ENCODE measurements at places on chromosomes 2 and 18.

DNA sequence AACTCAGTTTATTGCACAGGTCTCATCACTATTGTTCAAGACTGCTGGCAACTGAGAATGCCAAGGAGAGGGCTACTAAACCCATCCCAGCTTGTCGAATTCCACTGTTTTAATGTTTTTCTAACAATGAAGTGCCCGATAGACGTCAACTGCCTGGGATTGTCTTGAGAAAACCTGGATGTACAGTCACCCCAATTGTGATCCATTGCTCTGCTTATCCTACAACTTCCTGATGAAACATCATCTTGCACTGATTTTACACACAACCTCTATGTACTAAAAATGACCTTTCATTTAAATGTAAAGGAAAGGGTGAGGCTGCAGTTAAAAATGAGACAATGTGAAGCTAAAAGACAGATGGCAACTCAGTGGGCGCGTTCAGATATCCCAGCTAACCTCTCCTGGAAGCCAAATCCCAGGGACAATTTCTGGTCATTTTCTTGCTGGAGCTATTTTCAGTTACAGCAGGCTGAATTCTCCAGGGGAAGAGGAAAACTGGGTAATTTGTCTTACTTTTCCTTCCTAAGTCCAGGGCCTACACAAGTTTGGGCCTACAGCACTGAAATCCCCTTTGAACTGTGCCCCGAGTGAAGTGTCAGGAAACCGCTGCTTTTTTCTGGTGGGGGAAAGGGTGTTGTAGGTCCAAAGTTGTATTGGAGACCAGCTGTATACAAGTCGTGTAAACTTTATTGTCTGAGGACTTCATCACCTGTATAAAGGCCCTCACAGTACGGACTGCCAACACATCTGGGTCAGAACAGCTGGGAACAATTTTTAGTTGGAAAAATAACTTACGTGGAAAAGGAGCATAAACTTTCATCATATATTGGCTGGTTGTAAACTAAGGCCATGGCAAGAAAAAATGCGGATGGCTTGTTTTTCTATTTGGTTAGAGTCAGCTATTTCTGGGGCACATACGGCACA is 68.9 kb upstream of the LTBP1 start:
- no peak for DNase-seq

DNA sequence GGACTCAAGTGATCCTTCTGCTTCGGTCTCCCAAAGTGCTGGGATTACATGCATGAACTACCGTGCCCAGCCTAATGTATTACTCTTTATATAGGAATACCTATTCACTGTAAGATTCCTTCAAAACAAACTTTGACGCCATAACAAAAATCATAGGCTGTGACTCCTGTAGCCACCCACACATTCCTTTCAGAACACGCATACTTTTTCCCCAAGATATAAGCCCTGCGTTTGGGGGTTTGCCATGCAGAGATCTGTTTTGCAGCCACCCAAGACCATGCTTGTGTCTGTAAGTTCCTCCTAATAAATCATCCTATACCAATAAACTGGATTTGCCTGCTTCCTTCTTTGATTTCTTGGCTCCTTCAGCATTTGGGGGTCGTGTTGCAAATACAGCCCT is 46.0 kb upstream of the STON1 start:
- DNase-seq, result no peak

- no peak for DNase-seq
Observed at GRCh38 chr2:107607054-107607453, 219.6 kb upstream of the RGPD4 start.

- DNase-seq, result no peak
Observed at GRCh38 chr2:50649626-50650402, 382.1 kb downstream of the NRXN1 start.

GRCh38 chr2:200310545-200310971 is 4.1 kb downstream of the SPATS2L start:
- DNase-seq, result no peak

DNA sequence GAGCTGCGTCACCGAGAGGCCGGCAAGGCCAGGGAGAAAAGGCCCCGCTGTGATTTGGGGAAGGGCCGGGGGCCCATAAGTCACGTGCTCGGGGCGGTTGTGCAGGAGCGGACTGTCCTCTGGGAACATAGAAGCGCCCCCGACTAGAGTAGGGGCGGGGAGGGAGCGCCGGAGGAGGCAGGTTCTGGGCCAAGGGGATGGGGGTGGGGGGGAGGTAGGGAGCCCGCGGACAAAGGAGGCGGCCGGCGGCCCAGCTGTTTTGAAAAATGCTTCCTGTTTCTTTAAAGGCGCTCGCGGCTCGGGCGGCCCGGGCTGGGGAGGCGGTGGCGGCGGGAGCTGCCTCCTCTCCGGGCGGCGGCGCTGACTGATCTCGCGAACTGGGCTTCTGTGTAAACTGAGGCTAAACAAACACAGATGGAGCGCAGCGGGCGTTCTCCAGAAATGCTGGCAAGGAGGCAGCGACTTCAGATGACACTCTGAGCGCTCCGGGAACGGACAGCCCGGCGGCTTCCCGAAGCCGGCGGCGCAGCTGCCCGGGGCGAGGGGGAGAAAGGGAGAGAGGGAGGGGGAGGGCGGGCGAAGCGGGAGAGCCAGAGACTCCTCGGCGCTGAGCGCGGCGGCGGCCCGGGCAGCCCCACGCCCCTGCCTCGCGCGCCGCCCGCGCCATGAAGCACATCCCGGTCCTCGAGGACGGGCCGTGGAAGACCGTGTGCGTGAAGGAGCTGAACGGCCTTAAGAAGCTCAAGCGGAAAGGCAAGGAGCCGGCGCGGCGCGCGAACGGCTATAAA is at the start of gene ATOH8:
TSS of gene ATOH8 (plus strand) at position 467 of the 788 bp plus-strand sequence. CDS start at position 666, 199 bp downstream.
- DNase-seq, result peak; percentile 46

DNA sequence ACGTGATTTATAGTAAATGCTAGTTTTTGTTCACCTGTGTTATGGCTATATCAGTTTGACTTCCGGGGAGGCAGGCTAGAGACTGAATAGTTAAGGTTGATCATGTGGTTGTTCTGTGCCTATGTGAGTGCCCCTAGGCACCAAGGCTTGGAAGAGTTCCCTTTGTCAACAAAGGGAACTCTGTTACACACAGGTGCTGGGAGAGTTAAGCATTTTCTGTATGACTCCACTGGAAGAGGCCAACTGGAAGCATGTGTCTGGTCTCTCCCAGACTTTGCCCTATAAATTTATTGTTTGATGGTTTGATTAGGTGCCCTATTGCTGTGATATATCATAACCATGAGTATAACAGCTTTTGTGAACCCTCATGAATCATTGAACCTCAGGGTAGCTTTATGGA is 63.8 kb downstream of the ARL6IP6 start:
- no peak for DNase-seq

DNA sequence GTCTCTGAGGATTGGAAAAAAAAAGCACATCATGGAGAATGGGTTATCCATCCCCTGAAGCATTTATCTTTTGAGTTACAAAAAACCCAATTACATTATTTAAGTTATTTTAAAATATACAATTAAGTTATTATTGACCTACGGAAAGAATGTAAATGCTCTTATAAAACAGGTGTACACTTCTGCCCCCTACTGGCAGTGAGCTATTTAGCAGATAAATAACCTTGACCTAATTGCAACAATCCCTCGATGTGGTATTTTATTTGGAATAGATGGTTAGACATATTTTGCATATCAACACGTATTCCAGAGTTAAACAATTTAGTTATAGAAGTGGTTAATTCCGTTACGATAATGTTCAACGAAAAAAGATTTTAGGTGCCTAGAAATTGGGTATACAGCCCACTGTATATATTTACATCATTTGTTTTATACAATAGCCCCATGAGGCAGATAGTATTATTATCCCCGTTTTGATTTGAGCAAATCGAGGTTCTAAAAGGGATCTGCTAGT is 9.1 kb upstream of the DAW1 start:
- no peak for DNase-seq

DNA sequence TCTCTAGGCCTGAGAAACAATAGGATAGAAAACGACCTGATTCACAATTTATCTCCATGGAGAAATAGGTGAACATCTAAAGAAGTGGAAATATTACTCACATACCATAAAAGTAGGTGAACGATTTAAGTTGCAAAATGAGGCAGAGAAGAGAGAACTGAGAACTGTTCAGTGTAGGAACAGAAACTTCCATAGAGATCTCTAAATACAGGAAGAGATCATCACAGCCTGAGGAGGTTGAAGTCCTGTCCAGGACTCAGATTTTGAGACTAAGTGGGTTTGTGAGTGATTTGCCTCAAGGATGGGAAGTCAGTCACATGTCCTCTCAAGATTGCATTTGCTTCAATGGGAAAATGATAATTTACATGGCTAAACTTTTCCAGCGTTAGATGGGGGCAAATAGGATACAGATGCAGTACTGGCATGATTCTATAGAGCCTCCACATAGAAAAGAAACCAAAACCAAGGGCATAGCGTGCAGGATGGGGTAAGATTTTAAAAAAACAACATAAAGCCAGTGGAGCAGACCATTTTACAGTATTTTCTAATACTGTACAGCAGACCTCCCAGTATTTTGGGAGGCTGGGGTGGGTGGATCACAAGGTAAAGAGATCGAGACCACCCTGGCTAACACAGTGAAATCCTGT is 68.8 kb downstream of the MEP1B start:
- no peak for DNase-seq

GRCh38 chr2:134333646-134334189 is 79.8 kb downstream of the MGAT5 start:
- DNase-seq, result no peak

GRCh38 chr18:64747803-64748202 is 598.9 kb upstream of the LINC00305 start:
- no peak for DNase-seq

DNA sequence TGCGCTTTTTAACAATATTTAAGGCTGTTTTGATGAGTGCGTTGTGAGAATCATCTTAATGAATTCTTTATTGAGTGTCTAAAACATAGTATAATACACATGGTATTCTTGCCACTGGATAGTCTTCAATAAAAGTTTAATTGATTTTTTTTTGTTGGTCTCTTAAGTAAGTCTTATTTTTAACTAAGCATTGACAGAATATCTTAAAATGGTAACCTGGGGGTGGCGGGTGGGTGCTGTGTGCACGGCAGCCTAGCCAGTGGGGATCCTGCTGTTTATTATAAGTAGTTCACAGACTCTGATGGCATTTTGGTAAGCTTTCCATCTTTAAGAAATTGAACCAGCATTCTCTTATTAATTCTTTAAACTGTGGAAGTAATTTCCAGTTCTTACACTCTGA is 6.0 kb downstream of the SOX11 start:
- DNase-seq, result no peak

GRCh38 chr18:55763298-55763697 is 175.3 kb upstream of the TCF4 start:
- DNase-seq, result no peak

- peak; percentile 19 for DNase-seq
Observed at GRCh38 chr2:172461591-172462372, 34.4 kb downstream of the ITGA6 start.

GRCh38 chr18:49894517-49895226 is 81.3 kb upstream of the ACAA2 start:
- DNase-seq, result no peak

DNA sequence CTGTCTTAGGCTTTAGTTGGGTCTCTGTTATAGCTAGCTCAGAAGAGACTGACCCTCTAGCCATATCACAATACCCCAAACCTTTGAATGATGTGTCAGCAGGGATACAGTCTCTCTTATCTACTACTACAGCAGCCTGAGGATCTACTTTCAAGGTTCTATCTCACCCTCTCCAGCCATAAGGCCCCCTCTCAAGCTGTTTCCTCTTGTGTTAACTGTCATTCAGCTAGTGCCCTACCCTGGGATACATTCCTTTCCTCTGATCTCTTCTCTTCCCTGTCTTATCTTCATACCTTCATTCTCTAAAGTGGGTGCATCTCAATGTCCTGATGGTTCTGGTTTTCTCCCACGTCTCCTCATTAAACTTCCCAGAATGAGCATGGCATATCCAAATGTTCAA is 434.7 kb downstream of the NRXN1 start:
- DNase-seq, result no peak

DNA sequence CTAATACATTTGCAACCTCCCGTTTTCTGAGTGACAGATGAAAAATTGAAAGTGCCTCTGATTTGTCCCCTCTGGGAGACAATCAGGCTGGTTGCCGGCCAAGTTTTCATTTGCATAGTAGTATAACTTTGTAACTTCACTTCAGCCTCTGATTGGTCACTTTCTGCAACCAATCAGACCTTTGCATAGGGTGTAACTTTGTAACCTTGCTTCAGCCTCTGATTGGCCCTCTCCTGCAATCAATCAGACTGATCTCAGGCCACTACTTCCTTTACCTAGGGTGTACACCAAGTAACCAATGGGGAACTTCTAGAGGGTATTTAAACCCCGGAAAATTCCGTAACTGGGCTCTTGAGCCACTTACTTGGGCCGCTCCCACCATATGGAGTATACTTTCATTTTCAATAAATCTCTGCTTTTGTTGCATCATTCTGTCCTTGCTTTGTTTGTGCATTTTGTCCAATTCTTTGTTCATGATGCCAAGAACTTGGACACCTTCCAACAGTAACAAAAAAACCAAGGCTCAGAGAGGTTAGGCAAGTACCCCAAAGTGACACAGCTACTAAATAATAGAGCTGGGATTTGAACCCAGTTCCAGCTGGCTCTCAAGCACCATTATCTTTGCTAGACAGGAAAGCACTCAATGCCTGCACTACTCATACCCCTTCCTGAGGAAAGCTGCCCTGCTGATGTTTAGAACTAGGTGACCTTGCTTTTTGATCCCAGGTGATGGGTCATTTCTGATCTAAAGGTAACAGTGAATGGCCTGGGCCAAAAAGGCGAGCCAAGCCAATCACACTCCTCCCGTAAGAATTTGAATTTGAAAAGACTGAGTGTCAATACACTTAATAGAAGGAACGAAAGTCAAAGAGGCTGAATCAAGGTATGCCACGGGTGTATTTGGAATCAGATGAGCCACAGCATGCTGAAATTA is 10.9 kb upstream of the MYOM1 start:
- no peak for DNase-seq

GRCh38 chr2:153074207-153074606 is 355.8 kb downstream of the ARL6IP6 start:
- no peak for DNase-seq

DNA sequence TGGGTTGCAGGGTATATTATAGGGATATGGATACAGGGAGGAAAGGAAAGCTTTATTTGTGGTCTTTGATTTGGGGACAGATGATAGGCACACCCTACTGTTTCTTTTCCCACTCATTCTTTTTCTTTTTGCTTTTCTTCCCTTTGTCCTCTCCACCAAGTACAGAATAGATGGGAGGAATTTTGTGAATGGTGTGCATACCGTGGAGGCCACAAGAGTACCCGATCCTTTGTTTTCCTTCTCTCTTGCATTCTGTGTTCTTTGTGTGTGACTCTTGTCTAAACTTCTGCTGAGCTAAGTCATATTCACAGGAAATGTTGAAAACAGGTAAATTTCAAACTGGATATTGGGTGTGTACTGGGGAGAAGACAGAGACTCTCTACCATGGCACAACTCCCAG is 321.4 kb upstream of the SLC8A1 start:
- no peak for DNase-seq

DNA sequence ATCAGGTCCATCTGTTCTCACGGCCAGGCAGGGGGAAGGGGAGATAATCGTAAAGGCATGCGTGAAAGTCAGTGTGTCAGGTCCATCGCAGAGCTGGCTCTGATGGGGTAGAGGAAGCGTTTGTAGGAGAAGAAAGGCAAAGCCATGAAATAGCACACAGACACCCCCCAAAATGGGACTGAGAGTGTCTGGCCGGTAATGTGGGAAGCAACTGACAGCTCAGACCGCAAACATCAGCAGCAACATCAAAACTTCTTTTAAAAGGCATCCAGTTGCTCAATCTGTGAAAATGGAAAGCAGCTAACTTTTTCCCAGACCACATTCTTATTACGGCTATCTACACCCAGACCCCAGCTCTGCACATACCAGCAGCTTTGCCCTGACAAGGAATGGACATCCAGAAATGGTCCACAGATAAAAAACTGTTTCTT is 232.6 kb downstream of the EN1 start:
- DNase-seq, result no peak

- DNase-seq, result no peak
Observed at GRCh38 chr2:149446748-149447147, 116.4 kb downstream of the LYPD6 start.

Measured in NCI-H1092 (cell line).